Upper lobe of right lung (tissue), 1 donor: ENCODE measurements at places on chromosomes 2 and 18.

GRCh38 chr18:79625195-79625923 lies 54.2 kb upstream of the CTDP1 start:
- peak; percentile 67 for DNase-seq

- DNase-seq, result no peak
Measured at GRCh38 chr2:102708847-102709559, 52.8 kb upstream of the TMEM182 start.

- DNase-seq, result no peak
Measured at GRCh38 chr2:144334551-144334950, 185.4 kb downstream of the ZEB2 start.

DNA sequence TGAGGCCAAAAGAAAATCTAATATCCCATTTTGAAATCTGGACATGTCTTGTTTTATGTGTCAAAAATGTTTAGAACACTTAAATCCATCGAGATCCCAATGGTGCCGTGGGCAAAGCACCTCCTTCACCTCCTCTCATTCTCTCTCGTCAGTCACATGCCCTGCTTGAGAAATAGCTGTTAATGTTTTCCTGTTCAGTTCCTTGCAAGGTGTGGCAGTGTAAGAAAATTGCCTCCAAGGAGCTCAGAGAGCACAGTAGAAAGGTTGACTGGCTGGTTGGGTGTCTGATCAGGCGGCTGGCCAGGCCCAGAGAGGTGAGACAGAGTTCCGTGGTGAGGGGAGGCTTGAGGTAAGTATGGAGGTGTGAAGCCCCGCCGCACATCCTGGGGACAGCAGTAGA lies 210.2 kb downstream of the TSN start:
- DNase-seq, result no peak

DNA sequence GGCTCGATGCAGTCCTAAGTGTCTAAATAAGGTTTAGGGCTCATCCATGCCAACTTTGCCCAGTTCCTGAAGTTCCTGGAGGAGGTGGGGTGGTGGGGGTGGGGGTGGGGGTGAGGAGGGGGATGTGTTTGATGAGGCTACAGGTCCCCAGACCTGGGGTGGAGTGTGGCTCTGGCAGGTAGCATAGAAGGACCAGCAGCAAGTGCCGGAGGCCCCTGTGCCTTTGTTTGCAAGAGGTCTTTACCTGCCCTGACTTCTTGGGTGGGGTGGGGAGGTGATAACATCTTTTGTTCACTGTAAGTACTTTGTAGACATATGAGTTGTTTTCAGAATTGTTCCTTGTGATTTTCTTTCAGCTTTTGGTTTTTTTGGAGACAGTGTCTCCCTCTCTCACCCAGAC lies 10.0 kb downstream of the SH3BP4 start:
- DNase-seq, result peak; percentile 4

DNA sequence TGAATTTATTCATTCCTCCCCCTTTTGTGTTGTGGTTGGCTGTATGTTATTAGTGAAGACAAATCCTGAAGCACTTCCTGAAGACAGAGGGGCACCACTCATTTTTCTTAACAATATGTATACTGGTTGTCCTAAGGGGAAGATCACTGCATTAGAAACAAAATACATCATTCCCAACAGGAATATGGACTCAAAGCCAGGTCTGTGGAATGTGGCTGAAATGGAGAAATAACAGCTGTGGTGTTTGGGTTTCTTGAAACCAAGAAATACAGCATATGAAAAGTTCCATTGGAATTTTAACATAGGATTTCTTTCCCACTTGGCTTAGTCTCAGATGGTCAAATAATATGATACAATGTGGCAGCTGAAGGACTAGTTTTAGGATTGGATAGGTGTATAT lies 267.6 kb downstream of the KCNE4 start:
- no peak for DNase-seq

GRCh38 chr2:127721311-127721977 lies 20.1 kb downstream of the SFT2D3 start:
- DNase-seq, result no peak

DNA sequence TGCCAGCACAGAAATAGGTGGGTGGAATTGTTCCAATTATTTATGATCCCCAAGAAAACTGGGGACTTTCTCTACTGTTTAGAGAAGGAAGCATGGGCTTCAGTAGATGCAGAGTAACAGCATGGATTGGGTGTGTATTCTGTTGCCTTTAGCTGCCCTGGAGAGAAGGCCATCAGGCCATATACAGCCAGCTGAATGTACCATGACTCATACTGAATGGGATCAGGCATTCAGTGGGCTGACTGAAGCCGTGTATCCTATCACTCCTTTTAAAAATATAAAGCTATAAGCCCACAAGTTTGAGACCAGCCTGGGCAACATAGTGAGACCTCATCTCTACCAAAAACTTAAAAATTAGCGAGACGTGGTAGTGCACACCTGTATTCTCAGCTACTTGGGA lies 16.7 kb upstream of the PLEKHM3 start:
- no peak for DNase-seq

DNA sequence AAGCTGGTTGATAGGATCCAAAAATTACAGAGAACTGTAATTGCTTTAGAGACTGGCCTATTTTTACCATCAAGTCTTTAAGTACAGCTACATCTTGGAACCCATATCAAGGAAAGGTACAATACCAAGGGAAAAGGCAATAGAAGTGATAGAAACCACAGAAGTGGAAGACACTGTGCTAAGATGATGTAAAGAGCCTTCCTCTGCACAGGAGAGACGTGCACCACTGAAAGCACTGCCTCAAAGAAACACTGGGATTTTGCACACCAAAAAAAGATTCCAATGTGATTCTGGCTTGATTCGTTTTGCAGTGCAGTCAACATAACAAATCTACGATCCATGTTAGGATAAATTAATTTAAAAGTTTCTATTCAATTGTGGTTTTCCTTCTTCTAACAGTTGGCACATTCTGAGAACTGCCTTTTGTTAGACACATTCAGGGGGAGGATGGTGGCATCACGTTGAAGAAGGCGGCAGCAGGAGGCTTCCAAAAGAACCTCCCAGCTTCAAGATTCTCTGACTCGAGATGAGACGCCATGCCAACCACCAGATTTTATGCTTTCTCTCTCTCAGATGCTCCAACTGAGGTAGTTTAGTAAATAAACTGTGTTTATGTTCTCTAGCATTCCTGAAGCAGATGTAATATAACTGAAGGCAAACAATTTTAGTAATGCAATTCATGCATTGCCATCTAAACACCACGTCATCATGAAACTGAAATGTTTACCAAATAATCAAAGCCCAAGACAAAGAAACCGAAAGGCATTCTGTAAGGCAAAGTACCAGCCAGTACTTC lies 102.9 kb downstream of the BCL2 start:
- DNase-seq, result no peak

DNA sequence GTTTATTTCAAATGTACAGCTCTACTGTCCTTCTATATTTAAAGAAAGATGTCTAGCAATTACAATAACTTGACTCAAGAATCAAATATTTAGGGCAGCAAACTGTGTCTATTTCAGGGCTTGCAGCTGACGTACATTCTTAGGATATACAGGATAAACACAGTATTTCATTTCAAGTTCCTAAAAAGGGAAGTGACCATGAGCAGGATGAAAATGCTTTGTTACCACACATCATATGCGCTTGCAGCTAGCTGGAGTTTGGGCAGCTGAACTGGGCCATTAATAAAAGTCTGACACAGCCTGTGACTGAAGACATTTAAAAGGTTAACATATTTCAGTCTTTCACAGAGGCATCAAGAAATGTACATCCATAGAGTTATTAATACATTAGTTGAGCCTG lies 264.6 kb upstream of the TRIB2 start:
- DNase-seq, result no peak

DNA sequence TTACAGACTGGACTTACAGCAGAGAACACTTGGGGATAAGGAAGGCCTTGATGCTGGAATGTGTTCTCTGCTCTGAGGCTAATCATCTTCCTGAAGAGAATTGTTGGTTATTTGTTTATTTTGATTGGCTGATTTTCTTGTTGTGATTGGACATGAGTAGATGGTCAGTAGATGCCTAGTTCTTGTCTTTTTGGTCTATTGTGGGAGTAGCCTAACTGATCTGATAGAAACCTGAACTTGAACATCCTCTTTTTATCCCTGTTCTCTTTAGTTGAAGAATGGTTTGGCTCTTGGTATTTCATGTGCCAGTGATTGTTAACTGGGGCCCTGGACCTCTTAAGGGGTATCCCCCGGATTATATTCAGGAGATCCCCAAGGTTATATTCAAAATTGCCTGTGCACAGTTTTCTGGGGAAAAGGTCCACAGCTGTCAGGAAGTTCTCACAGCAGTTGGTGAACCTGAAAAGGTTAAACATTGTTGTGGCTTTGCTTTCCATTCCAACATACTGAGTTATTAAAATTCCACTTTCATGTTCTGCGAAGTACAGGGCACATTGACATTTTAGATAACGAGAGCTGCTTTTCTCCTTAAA lies 13.6 kb downstream of the TWSG1 start:
- no peak for DNase-seq

GRCh38 chr18:38362286-38362792 lies 796.7 kb upstream of the CELF4 start:
- DNase-seq, result no peak

DNA sequence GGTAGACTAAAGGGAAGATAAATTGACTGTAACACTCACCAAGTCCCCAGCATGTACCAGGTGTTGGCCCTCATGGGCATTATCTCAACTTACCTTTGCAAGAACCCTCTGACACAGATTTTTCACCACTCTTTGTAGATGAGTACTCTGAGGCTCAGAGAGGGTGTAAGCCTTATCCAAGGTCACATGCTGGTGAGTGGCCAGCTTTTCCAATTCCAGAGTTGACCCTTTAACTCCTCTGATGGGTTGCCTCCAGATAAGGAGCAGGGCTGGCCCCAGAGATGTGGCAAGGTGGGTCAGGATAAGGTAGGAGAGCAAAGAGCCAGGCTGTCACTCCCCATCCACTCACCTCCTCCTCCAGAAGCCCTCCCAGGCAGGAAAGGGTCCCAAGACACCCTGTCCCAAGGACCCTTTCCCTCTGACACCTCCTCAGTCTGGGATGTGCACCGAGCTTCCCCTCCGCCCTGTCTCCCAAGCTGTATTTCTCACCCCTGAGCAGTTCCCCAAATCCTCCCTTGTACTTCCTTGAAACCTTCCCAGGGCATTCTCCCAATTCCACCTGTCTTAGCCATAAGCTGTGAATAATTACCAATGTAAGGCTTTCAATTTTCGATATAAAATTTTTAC lies 165.9 kb downstream of the ZFP36L2 start:
- DNase-seq, result no peak

DNA sequence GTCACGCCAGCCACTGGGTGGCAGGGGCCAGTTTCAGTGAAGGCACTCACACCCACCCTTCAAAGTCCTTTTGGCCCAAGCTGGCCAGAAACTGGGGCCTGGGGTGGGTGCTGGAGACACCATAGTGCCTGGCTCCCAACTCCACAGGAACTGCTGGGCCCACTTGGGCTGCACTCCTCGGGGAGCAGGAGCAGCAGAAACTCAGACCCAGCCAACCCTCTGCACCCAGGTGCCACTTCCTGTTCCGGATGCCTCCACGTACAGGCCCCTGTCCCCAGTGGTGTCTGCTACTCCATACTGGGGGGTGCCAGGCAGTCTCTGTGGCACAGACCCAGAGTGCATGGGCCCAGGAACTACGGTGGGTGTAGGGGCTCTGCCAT lies 42.5 kb upstream of the ZNF519 start:
- DNase-seq, result no peak

DNA sequence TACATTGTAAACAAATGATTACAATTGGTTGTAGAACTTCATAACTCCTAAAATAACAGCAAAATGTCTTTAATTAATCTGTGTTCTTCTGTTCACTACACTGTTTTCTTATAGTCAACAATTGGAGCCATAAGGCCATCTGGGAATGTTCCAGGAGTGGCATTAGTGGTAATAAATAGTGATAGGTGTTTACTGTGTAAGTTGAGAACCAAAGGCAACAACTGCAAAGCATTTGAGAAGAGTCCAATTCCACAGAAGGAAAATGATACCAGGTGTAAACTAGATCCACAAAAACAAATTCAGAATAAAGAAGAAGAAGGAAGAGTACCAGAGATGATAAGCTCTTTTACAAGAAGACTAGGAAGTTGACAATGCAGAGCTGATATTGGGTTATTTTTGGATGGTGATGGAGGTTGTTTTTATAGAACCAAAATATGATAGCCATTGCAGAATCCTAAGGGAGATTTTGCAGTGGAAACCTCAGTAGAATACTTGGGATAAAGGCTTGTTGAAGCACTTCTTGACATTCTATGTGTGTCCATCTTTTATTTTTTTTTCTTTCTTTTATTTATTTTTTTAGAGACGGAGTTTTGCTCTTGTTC lies 52.9 kb downstream of the ANTXR1 start:
- DNase-seq, result no peak

GRCh38 chr2:133948610-133949290 lies 305.1 kb upstream of the MGAT5 start:
- DNase-seq, result no peak

GRCh38 chr18:41266616-41267015 lies 688.4 kb upstream of the PIK3C3 start:
- DNase-seq, result no peak

DNA sequence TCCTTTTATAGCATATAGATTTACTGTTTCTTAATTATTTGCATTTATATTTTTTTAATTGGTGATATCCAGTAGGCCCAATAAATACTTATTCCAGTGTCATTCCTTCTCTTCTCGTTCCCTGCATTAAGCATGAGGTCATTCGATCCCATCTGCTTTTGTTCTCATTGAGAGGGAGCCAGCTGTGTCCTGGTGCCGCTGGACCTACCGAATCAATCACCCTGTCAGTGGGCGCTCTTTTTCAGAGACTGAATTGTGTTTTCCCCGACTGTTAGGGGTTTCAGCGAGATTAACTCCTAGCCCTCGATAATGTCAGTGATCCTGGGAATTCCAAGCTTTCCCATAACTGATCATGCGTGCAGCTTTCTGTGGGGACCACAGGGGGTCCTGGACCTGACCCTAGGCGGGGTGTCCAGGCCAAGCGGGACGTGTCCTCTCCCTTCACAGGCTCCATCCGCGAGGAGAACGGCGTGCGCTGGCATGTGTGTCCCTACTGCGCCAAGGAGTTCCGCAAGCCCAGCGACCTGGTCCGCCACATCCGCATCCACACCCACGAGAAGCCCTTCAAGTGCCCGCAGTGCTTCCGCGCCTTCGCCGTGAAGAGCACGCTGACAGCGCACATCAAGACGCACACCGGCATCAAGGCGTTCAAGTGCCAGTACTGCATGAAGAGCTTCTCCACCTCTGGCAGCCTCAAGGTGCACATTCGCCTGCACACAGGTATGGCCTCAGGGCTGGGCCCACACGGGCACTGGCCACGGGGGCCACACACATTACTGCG lies 72.4 kb downstream of the ZNF236 start:
- no peak for DNase-seq

GRCh38 chr2:67210430-67210829 lies 186.7 kb upstream of the ETAA1 start:
- DNase-seq, result no peak

DNA sequence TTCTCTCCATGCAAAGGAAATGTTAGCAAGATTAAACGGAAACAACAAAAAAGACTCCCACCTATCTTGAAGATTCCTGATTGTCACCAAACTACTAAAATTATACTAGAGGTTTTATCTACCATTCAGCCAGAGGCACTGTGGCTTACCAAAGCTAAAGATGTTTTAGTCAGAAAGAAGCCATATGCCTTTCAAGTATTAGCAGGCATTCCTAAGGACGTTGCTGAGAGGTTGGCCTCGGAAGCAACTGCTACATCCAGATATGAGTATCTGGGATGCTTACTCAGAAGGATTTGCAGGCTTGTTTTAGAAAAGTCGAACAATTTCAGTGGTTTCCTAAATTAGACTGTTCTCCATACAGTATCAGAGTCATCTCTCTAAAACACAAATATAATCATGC lies 88.3 kb upstream of the UBE2E3 start:
- DNase-seq, result no peak

GRCh38 chr2:121476684-121477083 lies 54.0 kb upstream of the RNU4ATAC start:
- DNase-seq, result no peak

- no peak for DNase-seq
Measured at GRCh38 chr2:104431701-104432121, 422.2 kb upstream of the POU3F3 start.
